Right ventricle myocardium superior (tissue), 1 donor: ENCODE measurements at places on chromosomes 6 and 20.

DNA sequence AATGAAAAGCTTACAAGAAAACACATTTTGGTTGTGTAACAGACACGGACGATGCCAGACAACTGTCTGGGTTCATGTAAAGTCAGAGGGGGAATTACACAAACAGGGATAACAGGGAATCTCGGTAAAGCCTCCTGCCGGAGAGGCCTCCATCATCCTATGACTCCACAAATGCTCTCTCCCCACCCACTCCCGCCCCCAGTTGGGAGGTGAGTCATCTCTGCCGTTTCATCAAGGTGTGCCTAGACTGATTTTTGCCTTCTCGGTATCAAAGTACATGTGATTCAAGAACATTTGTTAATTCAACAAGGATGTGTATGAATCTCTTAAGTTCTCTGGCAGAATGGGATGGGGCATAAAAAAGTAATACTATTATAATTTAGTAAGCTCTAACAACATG, 304.9 kb upstream of the PRDM1 start:
- DNase-seq: no peak

DNA sequence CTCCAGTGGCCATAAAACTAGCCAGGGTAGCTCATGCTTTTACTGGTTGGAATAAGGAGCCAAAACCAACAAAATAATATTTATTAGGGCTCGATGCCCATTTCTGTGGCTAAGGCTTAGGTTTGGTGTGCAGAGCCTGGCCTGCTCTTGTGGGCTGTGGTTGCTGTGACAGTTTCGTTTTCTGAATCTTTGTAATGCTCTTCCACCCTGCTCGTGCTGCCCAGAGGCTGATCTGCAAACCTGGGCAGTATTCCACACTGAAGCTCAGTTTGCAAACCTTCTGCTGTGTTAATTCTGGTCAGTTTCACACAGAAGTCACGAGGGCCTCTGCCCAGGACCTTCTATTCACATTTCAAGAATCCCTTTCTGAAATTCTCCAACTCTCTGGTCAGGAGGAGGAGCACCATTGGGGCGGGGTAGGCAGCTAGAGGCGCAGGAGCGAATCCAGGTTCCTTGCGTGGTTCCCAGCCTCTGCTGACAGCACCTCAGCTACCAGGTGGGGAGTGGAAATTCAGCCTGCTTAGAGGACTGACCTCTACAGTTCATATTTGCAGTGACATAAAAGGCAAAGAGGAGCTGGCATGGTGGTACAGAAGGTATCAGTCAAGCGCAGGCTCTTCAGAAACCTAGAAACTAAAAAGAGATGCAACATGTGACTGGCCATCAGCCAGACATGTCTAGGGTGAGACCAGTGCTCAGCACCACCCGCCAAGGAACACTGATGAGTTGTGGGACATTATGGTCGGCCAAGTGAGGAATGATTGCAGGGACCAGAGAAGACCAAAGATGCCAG, 14.3 kb upstream of the C20orf144 start:
- DNase-seq: no peak

- peak; percentile 13 for DNase-seq
Measured at GRCh38 chr6:170039156-170040114, 251.4 kb downstream of the DLL1 start.

GRCh38 chr6:28860581-28860980, 63.2 kb downstream of the TRIM27 start:
- no peak for DNase-seq
